Ureter (tissue), 1 donor: ENCODE measurements at places on chromosomes 11 and 22. TPM values are rescaled to one million over a fixed set of nuclear protein-coding genes. Genes with fewer than 3 reads are reported as not detected.

ZNF280B gene
- total RNA-seq: 1.5 TPM

TNNI2 gene
- total RNA-seq: 45.0 TPM

GRCh38 chr22:20226077-20226716, 41.9 kb downstream of the RTN4R start:
- DNase-seq: no peak

GRCh38 chr11:96964661-96965060, 574.8 kb downstream of the JRKL start:
- no peak for DNase-seq

DNA sequence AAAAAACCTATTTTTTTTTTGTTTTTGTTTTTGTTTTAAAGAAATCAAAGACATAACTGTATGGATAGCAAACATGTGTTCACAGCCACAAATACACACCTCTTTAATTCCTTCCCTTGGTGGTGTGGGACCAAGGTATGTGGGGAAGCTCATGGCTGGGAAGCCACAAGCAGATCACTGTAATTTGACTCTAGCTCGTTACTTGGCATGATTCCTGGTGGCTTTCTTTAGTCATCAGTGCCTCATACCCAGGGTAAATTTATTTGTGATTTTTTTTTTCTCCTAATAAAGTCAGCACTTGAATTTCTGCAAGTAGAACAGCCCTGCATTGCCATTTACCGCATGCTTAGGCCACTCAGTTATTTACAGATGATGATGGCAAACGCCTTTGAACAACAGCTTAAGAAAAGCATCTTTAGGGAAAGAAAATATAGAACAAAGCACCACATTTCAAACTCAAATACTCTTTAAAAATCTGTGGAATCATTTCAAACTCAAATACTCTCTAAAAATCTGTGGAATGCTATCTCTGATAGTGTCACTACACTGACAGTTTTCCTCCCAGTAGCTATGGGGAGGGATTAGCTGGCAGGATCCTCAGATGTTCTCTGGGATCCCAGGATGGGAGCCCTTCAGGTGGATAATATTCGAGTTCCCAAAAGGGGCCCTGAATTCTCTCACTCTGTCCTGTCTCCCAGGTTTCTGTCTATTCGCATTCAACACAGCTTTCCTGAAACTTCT, 687.2 kb downstream of the OPCML start:
- DNase-seq: no peak

DNA sequence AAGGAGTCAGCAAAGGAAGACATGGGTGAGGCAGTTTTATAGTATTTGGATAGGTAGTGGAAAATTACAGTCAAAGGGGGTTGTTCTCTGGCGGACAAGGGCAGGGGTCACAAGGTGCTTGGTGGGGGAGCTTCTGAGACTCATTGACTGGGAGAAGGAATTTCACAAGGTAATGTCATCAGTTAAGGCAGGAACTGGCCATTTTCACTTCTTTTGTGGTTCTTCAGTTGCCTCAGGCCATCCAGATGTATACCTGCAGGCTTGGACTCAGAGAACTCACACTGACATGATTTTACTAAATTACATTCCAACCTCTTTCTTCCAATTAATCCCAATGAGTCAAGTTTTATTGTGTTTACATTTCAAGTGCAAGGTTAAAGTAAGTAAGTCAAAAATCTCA, 240.5 kb upstream of the API5 start:
- DNase-seq: no peak

DNA sequence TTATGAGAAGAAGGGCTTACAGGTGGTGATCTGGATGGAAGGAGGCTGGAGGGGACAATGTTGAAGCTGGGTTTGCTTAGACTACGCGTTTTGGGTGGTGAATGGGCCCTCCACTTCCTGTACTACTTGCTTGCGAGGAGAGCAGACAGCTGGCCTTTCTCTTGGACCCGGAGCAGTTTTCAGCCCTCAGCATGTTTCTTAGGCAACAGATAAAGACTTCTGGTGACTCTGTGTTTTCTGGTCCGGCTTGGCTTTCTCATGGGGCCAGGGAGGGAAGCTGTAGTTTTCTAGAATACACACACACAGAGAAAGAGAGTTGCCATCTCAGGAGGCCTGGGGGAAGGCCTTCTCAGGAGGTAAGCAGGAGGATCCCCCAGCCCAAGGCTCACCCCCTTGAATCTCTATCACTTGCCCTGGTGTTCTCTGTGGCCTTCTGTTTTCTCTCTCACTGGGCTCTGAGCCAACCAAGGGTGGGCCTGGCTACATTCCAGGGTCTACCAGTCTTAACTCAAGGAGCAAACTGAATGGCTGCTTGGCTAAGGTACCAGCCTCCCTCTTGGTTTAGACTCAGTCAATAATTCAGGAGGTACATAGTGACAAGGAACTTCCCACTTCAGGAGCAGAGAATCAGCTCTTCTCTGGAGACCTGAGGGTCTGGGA, 2.4 kb downstream of the CCS start:
- DNase-seq: no peak

- DNase-seq: no peak
Observed at GRCh38 chr11:65334696-65335295, 1.1 kb downstream of the DPF2 start.
